ENCODE measurements at places on chromosomes 3 and 15. TPM values are rescaled to one million over a fixed set of nuclear protein-coding genes. Genes with fewer than 3 reads are reported as not detected.
A peak's percentile ranks its signal among the peaks of the same experiment; 100 is the strongest.

Gene TRIM69
- polyA plus RNA-seq, result 24.6 TPM

GRCh38 chr15:101597360-101597928, 54.7 kb downstream of the TM2D3 start:
- no peak for DNase-seq

GRCh38 chr3:146503461-146504202, 34.3 kb upstream of the PLSCR2 start:
- no peak for DNase-seq

Gene RYR3
- polyA plus RNA-seq, result 16.9 TPM

DNA sequence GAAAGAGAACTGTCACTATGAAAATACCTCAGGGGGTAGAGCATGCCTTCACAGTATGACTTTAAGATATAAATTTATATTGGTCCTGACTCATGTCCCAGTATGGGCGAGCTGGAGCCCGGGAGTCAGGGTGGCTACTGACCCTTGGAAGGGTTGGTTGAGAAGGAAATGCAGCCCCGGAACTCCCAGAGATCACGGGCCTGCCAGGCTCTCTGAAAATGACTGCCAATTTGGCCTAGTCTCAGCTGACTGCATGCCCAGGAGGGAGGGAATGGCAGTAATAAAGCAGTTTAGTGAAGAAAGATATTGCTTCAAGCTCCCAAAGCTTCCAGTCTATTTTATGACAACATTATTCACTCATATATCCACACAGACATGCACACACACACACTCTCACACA, 299.0 kb downstream of the NR2F2 start:
- DNase-seq, result no peak

GRCh38 chr3:116974702-116975101, 265.1 kb downstream of the TUSC7 start:
- DNase-seq, result no peak

- DNase-seq, result no peak
Measured at GRCh38 chr3:13495351-13495813, 15.3 kb downstream of the HDAC11 start.

DNA sequence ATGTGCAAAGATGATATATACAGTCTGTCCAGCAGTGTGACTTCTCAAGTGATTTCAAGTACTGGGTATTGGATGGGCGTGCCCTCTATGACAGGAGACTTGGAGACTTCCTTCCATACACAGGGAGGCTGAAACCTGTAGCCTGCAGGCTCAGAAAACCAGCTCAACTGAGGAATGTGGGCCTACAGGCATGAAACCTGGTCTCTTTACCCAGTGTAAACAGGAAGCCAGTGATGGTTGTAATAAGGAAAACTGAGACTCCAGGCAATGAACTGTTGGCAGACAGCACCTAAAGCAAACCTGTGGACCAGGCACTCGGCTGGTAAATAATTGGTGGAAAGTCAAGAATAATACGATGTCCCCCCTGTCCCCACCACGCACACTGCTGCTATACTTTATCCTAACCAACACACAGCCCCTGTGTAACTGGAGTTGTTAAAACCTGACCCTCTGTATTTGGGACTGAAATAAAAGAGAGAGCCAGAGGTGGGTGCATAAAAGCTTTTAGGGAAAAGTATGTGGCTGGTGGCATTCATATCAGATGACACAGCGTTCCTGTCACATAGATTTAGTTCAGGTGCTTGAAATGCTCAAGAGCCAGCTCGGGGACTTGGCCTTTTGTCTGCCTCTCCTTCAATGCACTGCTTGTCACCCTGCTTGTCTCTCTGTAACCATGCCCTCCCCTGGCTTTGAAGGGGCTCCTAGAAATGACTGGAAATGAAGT, 144.7 kb downstream of the TPRG1 start:
- DNase-seq, result no peak

- no peak for DNase-seq
Measured at GRCh38 chr3:24601066-24601939, 106.7 kb upstream of the THRB start.

DNA sequence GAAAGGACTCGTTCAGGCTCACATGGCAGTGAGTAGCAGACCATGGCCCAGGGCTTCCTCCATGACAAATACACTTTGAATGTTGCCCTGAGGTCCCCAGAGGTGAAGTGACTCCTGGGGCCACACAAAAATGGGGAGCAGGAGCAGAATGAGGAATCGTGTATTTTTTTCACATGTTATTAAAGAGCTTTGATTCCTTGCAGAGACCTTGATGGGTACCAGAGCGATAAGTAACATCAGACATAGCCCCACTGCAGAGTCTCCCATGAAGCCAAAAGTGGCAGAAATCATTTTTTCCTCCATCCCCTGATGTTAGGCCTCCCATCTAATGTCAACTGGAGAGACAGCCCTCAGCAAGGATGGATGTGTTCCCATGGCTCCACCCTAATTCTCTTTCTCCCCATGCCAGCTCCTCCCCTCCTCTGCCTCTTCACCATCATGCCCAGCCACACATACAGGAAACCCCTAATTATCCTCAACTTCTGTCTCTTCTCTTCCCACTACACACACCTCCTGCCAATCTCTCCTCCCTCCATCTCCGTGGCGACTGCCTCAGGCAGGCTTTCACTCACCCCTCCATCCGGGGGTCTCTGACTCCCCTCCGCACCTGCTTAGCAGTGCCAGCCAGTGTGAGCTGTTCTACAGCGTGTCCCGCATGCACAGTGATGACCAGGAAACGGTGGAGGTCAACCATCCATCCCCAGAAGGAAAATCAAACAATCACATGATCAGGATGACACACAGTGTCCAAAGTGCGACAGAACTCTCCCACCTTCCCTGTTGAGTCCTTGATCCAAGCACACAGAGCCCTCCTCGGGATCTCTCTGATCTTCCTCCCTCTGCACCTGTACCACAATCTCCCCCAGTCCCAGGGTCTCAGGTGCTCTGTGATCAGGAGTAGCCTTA, 7.1 kb upstream of the SSUH2 start:
- DNase-seq, result no peak

Gene PYGO1
- 20.9 TPM for polyA plus RNA-seq

- DNase-seq, result no peak
Measured at GRCh38 chr3:65992106-65992505, 46.6 kb downstream of the MAGI1 start.

Gene KBTBD13
- 0.07 TPM for polyA plus RNA-seq

DNA sequence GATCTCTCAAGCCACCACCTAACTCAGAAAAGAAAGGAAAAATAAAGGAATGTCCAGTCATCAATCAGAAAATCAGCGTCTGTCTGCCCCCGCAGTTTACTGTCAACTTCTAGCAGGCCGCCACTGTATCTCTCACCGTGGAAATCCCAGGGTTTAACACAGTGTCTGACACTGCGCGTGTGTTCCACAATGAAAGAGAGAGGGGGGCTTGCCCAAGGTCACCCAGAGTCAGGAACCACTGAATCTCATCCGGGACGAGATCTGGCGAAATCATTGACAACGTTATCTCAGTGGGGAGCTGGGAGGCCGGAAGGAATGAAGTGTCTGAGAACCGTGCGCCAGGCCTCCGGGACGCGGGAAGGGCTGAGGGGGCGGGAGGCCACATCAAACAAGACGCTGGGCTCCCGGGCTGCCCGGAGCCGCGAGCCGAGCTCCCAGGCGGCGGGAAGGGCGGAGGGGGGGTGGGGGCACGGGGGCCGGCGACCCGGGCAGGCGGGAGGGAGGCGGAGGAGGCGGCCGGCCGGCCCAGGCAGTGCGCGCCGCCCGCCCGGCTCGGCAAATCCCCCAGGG, 2.2 kb upstream of the HES1 start:
- DNase-seq, result no peak

Gene DGKG
- 0.43 TPM for polyA plus RNA-seq

Gene CYP8B1
- polyA plus RNA-seq, result 1.3 TPM

DNA sequence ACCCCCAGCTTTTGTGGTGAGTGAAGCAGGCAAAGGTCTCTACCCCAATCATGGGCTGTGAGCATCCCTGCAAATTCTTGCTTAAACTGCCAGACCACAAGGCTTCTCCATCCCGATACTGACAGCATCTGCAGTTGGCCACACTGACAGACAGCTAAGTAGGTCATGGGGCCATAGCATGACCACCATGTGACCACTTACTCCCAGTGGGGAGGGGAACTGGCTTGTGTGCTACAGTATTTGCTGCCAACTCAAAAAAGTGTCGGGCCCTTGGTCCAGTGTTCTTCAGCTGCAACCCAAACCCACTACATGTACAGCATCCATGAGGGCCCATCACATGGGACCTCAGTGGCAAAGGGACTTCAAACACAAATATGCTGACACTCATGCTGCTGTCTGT, 103.4 kb downstream of the SEC22A start:
- no peak for DNase-seq

GRCh38 chr3:46405301-46406019, 1.4 kb downstream of the CCR5AS start:
- DNase-seq, result no peak

Gene TRH
- 0.12 TPM for polyA plus RNA-seq

GRCh38 chr15:31207246-31207645, 105.7 kb upstream of the TRPM1 start:
- DNase-seq, result no peak

DNA sequence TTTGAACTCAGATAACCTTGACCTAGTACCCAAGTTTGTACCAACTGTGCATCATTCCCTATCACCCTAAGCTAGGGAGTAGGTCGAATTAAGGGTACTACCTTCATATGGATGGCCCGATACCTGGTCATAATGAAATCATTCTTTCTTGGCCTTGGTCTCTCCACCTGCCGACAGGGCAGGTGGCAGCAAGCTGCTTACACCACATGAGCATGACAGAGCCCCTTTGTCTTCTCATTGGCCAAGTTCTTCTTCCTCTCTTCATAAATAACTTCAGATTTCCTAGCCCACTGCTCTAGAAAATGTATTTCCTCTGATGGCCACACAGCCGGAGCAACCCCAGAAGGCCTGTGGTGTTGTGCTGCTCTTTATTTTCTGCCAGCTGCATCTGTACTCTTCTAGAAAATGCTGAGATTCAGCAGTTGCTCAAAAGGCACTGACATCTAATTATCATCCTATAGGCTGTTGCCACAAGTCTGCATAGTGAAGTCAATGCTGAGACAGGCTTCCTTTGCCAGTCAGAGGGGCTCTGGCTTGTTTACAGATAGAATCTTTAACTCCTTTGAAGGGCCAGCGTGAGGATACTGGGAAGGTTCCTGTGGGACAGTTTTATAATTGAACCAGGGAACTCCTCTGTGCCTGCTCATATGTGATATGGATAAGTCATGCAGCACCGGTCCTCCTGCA, 304.2 kb downstream of the PTPRG start:
- DNase-seq, result no peak

DNA sequence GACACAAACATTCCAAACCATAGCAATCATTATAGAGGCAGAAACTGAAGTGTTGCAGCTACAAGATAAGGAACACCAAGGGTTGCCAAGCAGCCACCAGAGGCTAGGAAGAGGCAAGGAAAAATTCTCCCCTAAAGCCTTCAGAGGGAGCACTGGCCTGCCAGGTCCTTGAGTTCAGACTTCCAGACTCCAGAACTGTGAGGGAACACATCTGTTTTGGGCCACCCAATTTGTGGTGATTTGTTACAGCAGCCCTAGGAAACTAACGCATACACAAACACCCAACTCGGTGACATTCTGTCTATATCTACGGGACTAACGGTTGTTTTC, 54.6 kb downstream of the MB21D2 start:
- no peak for DNase-seq

Gene SMCO1
- polyA plus RNA-seq, result not detected

DNA sequence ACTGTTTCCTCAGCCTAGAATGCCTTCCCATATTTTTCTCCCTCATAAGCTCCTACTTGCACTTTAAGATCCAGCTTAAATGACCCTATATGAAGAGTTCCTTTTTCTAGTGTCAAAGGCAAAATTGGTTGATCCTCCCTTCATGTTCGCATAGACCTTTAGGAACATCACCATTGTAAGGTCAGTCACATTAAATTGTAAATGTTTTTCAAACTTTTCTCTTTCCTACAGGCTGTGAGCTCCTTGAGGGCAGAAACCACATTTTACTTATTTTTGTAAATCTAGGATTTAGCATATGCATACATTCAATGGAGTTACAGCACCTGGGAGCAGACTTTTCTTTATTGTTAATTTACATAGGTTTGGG, 813 bp downstream of the SMCO1 start:
- DNase-seq, result no peak

DNA sequence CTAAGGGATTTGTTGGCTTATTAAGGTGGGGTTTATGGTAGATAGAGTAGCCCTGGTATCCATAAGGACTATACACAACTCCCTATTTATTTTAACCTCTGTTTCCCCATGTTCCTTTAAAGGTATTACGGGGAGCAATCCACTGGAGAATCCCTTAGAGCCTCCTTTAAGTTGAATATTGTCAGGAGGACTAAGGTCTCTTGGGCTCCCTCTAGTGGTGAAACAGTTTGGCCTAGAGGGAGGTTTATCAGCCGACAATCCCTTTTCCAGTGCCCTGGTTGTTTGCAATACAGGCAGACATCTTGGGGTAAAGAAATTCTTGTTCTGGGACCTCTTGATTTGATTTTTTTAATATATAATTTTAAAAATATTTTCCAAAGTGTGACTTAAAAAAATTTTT, 12.9 kb downstream of the OPA1 start:
- peak; percentile 22 for DNase-seq

- no peak for DNase-seq
Measured at GRCh38 chr3:194095464-194095863, 40.5 kb upstream of the HES1 start.

DNA sequence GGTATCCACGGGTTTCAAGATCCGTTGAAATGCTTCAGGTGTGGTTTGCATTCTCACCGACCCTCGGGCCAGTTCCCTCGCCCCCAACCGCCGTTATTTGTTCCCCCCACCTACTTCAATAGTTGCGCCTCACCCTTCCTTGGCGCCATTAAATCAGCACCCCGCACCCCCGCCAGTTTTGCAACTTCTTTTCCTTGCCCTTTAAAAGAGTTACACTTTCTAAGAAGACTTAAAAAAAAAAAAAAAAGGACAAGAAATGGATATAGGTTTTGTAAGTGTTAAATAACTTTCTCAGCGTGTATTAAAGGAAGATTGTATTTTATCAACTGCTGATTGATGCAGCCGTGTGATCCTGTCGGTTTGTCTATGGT, 87.2 kb downstream of the NR2F2 start:
- no peak for DNase-seq

- DNase-seq, result no peak
Measured at GRCh38 chr3:124924741-124925140, 9.8 kb downstream of the MUC13 start.

GRCh38 chr15:85504749-85505676, 124.6 kb downstream of the AKAP13 start:
- DNase-seq, result peak; percentile 81

Gene GP5
- 0.40 TPM for polyA plus RNA-seq

Gene ANKUB1
- polyA plus RNA-seq, result 0.52 TPM

DNA sequence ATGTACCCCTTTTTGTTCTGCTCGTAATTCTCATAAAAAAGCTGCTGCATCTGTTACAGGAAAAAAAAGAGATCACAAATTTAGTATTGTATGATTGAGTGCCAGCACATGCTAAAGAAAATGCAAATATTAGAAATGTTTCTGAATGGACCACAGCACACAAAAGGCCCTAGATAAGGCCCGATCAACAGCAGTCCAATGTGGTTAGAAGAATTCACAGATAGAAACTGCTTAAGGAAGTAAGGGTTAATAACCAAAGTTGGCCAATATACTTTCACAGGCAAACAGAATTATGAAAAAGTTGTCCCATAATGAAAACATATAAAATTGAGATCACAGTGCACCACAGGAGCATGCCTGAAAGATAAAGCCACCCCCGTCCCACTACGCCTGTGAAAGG, 72.9 kb downstream of the CHSY1 start:
- no peak for DNase-seq

Data from left kidney (tissue), 8 donors.